Astrocyte of the cerebellum (primary cell): ENCODE measurements at places on chromosomes 3 and 15.

- no peak for DNase-seq
Observed at GRCh38 chr3:13728487-13728886, 151.4 kb downstream of the WNT7A start.

- no peak for DNase-seq
Observed at GRCh38 chr15:93026380-93026817, 62.6 kb downstream of the RGMA start.

- no peak for DNase-seq
Observed at GRCh38 chr3:146124126-146124801, 36.7 kb downstream of the PLOD2 start.

DNA sequence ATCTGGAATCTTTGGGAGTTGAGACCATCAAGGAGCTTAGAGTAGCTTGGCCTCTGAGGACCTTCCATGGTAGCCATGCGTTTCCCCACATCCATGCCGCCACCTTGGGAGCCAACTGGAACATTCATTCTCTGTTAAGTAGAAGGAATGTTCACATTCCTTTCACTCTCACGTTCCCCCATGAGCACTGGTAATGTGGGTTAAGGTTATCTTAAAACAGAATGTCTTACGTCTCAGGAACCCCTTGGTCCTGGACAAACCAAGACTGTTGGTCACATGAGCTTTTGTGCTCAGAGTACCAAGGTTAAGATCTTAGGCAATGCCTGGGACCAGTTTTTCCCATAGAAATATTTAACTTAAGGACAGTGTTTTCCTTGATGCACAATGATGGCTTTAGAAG, 211.7 kb upstream of the UBE2E1 start:
- no peak for DNase-seq

GRCh38 chr3:150370122-150370602, 37.9 kb upstream of the TSC22D2 start:
- DNase-seq = peak; percentile 96

DNA sequence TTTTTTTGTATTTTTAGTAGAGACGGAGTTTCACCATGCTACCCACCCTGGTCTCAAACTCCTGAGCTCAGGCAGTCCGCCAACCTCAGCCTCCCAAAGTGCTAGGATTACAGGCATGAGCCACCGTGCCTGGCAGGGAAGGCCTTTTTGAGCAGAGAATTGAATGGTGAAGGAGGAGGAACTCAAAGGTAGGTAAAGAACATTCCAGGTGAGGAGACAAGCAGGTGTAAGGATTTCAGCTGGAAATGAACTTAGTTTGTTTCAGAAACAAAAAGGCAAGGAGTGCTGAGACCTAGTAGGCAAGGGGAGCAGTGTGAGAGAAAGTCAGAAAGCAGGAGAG, 2.5 kb downstream of the TICRR start:
- DNase-seq = no peak

DNA sequence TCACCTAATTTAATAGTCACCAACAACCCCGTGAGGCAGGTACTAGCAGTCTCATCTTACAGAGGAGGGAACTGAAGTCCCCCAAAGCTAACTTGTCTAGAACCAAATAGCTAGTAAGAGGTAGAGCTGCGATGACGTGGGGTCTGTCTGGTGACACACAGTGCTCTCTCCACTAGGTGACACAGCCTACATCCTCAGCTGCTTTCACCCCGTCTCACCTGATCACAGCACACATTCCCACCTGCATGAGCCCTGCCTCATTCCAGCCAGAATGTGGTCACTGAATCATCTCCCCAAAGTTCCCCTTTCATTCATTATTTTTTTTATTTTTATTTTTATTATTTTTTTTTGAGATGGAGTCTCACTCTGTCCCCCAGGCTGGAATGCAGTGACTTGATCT, 21.3 kb upstream of the MAGEF1 start:
- no peak for DNase-seq

DNA sequence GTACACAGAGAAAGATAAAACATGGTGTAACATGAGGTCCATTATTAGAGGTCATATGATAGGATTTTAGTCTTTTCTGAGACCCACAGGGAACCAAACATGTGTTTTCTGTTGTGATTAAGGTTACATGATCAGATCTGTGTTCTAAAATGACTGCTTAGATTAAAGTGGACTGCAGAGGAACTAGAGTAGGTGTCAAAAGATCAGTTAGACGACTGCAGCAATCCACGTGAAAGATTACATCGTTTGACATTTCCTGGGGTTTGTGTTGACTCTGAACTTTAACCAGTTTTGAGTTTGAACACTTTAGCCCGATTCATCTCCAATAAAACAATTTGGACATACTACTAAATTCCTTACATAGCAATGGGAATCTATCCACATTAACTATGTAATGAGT, 5.1 kb downstream of the MIX23 start:
- DNase-seq = no peak

DNA sequence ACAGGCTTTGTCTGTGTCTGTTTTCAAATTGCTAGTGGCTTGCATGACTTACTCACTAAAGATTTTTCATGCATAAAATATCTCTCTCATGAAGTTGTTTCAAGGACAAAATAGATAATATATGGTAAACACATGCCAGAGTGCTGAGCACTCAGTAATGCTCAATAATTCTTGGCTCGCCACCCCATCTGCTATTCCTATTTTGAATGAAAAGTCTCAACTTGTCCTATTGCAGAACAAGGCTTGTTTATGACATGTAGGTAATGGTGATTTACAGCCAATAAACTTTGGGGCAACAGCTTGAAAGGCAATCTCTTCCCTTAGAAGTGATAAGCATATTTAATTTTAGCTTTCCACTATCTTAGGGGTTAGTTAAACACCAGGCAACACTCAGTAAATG, 789.0 kb upstream of the ROBO1 start:
- DNase-seq = no peak

GRCh38 chr3:65563861-65564260, 474.9 kb downstream of the MAGI1 start:
- no peak for DNase-seq

- DNase-seq = no peak
Observed at GRCh38 chr3:1908651-1909445, 189.8 kb upstream of the CNTN4 start.

DNA sequence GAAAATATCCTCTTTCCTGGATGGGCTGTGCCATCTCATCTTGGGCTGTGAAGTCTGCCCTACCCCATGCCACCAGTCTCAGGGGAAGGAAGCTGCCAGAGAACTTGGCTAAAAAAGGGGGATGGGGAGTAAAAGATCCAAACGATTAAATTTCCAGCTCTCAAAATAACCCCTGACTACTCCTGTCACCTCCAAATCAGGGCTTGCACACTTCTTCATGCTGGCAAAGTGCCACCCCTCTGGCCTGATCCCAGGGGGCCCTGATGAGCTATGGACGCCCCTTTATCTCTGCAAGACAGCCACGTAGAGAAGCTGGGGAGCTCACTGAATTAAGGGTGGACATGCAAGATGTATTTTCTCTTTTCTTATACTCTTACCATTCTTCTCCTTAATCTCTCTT, 1.2 kb upstream of the MLF1 start:
- DNase-seq = no peak
